ENCODE measurements at places on chromosomes 5 and 9.

DNA sequence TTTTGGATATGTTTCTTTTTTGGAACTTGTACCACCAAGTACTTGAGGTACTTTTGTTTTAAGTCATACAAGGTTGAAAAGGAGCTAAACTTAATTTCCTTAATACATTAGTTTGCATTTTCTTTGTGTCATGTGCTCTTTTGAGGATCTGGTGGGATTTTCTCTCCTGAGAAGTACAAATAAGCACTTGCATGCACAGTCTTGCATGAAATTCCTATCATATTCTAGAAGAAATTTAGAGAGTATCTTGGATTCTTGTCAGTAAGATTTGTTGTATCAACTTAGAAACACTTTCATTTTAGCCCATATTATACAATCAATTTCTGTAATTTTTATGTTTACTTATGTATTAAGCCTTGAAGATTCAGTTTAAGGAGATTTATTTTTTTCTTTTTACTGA lies 64.9 kb downstream of the CCNH start:
- ATAC-seq: no peak

GRCh38 chr5:36173426-36173825 lies 21.5 kb downstream of the SKP2 start:
- ATAC-seq: no peak

- no peak for ATAC-seq
Observed at GRCh38 chr5:130111746-130112145, 207.5 kb downstream of the CHSY3 start.

DNA sequence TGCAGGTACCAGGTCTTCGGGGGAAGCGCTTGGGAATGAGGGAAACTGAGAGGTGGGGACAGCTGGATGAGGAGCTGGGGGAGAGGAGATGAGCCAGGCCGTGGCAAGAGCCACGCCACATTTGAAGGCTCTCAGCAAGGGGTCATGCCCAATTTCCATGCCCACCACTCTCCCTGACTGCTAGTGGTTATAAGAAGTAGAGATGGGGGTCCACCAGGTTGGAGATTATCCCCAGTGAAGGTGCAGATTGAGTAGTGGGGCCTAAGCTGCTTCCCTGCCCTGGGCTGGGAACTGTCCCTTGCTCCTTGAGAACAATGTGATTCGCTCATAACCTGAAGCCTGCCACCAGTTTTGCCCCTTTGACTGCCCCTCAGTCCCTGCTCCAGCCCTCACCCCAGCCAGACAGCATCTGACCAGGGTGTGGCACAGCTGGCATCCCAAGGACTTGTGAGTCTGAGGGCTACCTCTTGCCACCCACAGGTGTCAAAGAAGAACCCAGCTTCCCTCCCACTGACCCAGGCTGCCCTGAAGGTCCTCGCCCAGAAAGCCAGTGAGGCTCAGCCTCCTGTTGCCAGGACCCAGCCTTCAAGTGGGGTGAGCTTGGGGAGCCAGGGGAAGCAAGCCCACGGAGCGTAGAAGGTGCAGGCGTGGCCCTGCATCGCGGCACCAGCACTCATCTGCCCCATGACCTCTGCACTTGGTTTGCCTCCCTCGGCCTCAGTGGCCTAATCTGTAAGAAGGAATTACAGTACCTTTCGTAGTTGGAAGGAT lies 21.5 kb downstream of the CD74 start:
- no peak for ATAC-seq

DNA sequence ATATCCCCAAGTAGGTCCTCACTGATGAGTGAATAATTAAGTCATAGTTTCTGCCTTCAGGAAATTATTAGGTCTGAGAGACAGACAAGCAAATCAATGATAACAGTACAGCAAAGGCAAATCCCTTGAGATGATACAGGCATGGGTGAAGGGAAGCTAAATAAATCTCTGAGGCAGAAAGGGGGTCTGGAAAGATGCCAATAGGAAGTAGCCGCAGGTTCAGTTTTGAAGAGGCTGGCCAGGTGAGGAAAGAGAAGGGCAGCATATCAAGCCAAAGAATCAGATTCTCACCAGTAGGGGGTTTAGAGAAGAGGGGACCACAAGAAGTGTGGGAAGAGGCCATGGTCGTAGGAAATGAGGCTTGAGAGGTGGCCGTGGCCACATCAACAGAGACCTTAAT lies 85.8 kb downstream of the KIAA1958 start:
- ATAC-seq: no peak

DNA sequence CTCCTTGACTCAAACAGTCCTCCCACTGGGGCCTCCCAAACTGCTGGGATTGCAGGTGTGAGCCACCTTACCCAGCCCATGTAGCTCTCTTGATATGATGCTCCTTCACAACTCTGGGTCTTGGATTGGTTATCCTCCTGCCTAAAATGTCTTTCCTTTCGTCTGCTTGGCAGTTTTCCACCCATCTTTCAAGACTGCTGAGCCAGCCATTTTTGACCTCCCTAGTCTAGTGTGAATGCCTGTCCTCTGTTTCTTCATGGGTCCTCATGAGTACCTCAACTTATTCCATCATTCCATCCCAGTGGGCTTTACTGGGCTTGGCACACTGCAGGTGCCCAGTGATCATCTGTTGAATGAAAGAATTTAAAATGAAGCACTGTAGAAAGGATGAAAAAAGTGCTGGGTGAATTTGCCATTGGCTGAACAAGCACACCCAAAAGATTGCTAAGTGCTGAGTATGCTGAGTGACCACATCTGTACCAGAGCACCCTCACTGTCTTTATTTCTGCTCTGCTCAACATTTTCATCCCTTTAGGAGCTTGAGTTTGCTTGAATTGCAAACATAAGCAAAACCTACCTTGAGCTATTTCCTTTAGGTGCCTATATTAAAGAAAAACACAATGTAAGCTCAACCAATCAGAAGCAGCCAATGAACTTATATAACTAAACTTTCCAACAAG lies 84.8 kb upstream of the FAM169A start:
- no peak for ATAC-seq

- ATAC-seq: no peak
Observed at GRCh38 chr5:113776832-113777525, 263.5 kb downstream of the YTHDC2 start.

DNA sequence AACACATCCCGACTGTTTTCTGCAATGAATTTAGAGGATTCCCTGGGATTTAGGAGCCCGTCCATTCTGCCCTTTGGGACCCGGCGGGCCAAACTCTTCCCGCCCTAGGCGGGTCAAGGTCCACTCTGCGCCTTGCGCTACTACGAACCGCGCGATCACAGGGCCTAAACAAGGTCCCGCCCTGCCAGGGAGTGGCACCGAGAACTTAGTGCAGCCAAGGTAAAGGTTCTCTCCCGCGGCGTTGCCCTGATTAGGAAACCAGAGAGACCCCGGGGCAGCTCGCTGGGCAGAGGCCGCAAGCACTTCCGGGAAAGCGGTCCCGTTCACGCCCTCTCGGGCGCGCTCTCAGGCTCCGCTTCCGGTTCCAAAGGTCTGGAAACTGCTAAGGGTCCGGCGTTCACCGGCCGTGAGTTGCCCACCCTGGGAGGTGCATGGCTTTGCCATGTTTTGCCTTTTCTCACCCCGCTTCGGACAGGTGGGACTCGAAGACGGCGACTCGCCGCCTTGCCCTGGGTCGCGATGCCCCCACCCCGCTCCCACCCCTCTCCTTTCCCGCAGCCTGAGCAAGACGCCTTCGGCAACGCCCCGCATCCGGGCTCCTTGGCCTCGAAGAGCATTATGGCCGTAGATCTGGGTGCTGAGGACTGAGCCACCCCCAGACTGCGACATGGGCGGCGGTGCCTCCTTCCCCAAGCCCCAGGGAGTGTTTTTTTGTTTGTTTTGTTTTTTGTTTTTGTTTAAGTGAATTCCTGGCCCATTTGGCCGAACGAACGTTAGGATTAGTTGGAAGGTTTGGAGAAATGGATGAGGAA lies 23.4 kb downstream of the HNRNPK start:
- ATAC-seq: peak; percentile 78

GRCh38 chr5:125463466-125464092 lies 717.1 kb upstream of the ZNF608 start:
- ATAC-seq: no peak

DNA sequence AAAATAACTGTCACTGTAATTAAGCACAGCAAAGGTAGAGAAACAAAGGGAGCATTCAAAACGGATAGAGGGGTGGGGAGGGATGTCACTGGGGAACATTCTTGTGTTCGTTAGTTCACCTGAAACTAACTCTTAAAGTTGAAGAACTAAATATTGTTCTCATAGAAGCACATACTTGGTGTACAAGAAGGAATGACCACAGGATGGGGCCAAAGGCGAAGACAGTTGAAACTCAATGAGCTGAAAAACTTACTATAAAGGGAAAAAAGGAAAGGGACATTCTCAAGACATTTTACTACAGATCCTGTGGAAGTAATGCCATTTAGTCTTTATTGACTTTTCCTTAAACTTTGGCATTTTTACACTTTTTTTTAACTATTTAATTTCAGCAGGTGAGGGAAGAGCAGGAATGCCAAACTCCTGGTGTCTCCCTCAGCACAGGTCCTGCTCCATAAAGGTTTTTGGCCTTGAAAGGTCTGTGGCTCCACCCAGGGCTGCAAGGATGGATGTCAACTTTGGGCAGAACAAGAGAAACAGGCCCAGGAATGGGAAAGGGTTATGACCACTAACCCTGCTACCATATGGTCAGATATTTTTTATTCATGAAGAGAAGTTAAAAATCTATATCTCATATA lies 197.6 kb upstream of the RASA1 start:
- peak; percentile 27 for ATAC-seq

DNA sequence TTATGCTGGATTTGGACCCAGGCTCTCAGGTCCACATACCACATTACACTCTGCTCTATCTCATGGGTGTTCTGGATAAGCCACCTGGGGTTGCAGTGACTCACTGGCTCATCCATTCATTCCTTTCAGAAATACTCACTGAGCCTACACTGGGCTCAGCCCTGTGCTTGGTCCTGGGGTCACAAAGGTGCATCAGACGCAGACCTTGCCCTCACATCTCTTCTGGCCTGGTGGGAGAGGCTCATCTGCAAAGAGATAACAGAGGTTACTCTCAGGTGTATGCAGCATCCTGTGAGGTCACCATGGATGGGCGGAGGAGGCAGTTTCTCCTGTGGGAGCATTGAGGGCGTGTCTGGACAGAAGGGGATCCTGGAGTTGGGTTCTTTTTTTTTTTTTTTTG lies 12.1 kb downstream of the CDHR2 start:
- ATAC-seq: no peak

- ATAC-seq: no peak
Observed at GRCh38 chr9:117188394-117188793, 226.5 kb downstream of the ASTN2 start.

GRCh38 chr5:114411380-114411931 lies 49.6 kb downstream of the KCNN2 start:
- ATAC-seq: no peak

DNA sequence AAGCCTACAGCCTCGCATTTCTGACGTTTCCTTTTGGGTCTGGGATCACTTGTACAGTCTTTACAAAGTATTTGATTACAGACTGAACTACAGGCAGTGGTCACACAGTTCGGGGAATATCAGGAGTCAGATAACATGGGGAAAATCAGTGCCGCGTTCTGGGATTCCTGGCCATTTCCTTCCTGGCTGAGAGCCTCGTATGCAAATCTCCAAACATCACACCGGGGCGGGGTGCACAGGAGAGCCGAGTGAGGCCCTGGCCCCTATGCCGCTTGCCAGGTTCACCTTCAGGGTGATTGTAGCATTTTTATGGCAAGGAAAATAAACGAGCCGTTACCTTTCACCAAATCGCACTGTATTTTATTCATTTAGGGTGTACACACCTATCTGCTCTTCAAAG lies 29.6 kb upstream of the SLC9A3 start:
- ATAC-seq: no peak

DNA sequence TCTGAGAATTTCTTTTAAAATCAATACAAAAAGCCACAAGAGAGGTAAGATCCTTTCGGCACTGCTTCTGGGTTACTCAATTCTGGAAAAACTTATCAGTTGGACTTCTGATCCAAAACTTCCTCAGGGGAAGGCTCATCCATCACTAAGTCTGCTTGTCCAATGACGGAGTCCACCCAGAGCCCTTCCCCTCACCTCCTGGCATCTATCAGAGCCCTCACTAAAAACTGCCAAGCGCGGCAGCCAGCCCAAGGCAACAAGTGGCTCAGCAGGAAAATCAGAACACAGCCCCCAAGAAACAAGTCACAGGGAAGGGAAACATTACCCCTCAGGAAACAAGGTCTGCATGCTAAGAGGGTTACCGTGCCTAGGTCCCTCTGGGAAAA lies 869 bp upstream of the ESM1 start:
- no peak for ATAC-seq

- ATAC-seq: no peak
Observed at GRCh38 chr5:88322785-88323184, 54.1 kb upstream of the TMEM161B start.

DNA sequence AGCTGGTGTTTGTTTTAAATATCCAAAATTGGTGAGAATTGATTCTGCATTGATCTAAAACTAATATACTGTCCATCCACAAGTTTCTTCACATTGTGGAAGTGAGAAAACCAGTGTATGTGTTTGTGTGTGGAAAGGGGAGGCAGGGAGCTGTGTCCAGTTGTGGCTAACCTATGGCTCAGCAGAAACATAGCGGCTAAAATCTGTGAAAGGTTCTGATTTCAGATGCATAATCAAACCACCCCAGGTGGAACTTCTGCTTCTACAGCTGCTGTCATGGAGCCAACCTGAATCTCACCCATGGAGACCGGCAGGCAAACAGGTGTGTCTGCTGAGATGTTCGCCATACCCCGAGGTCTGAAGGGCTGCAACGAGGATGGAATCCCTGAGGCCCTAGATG lies at the start of gene TAF11L14:
TAF11L14 (plus strand) TSS at position 301 of the 400 bp plus-strand sequence.
- no peak for ATAC-seq
